ENCODE measurements at places on chromosomes 12 and 14. TPM values are rescaled to one million over a fixed set of nuclear protein-coding genes. Genes with fewer than 3 reads are reported as not detected.

DNA sequence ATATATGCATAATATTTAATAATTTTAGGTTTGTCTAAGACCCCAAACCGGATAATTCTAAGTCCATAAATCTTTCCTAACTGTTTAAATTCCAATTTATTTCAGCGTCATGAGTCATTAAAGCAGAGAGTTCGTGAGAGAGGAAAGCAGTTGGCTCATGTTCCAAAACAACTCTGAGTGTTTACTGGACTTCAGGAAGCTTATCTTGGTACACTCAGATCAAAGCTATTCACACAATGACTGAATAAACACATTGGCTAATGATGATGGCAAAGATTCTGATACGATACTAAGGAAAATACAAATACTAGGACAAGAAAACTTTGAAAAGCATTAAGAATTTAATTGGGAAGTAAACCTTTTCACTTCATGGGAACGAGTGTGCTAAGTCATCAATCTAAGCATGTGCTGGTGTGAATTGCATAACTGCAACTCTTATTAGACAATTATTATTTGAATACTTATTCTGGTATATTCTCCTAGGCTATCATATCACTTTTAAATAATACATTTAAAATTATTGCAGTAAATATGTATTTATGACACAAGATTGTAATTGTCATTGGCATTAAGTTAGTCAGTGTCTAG is 34.8 kb upstream of the CLEC14A start:
- no peak for DNase-seq

DNA sequence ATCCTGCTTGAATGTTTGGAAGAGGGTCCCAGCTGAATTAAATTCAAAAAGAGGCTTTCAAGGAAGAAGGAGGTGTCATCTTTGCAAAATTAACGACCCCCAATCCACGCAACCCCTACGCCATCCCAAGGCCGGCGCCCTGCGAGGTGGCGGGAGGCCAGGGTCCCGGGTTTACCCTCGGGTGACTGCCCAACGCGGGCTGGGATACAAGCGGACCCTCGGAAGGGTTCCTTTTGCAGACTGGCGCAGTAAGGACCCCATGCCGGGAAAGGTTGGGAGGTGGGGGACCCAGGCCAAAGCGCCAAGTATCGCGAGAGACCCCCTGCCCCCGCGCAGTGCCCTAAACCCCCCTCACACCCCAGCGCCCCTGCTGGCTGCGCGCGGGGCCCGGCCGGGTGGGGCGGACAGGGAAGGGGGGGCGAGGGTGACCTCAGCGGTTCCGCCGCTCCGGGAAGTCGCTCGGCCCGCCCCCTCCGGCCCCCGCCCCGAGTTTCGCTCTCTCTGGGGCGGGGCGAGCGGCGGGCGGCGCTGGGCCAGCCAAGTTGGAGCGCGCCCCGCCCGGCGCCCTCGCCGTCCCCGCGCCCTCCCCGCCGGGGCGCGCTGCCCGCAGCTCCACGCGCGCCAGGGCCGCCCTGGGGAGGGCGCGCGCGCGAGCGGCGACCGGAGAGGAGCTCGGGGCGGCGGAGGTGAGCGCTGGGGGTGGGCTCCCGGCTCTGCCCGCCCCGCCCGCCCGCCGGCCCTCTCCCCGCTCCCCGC is 708 bp upstream of the ZBTB42 start:
- DNase-seq: peak; percentile 91

GRCh38 chr12:58458102-58458501 is 462.2 kb downstream of the LRIG3 start:
- DNase-seq: no peak

The TAS2R20 gene
- total RNA-seq: 1.3 TPM

GRCh38 chr12:62123721-62124203 is 136.4 kb upstream of the USP15 start:
- no peak for DNase-seq
